ENCODE measurements at places on chromosomes 7 and 10.

- DNase-seq = no peak
These were observed 122.0 kb downstream of the TRRAP start for GRCh38 chr7:99000196-99000903.

DNA sequence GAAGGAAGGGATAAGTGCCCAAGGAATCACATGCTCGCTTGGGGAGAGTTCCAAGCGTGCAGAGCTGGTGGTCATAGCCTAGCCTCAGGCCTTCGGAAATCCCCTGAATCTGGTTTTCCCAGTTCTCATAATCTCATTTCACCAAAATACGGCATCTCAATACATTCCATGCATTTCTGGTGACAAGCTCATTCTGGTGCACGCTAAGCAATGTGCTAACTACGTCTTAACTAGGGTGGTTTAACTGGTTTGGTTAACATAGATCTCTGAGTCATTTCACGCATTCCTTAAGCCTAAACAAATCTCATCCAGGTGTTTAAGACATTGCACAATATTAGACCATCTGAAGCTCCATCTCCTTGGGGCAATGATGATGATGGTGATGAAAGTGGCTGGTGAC, 72.9 kb upstream of the STEAP1B start:
- DNase-seq = no peak

- no peak for DNase-seq
These were observed 64.6 kb downstream of the ITGB1 start for GRCh38 chr10:32893434-32893833.

GRCh38 chr7:31734456-31734855, 47.4 kb downstream of the PPP1R17 start:
- DNase-seq = no peak

GRCh38 chr10:100811261-100811660, 65.9 kb downstream of the PAX2 start:
- no peak for DNase-seq

GRCh38 chr7:101754424-101755159, 62.8 kb upstream of the CUX1 start:
- DNase-seq = no peak

DNA sequence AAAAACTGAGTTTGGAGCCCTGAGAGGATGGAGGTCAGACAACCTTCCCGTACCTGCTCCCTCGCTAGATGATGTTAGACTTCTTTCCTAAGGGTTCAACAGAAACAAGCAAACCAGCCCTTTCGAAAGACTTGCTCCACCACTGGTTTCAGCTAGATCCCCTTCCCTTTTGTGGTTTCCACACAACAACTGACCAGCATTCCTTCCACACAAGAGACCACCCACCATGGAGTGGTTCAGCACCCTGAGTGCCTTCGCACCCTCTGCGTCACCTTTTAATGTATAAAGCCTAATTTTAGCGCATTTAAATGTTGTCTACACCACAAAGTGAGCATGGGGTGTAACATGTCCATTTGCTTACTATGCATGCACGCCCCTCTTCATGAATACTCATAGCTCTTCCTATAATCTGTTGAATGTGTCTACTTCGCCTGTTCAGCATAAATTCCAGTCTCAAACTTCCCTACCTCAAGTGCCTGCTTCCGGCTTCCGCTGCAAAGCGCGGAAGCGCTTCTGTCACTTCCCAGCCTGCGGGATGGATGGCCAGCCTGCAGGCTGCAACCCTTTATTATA, 69.0 kb downstream of the TACC2 start:
- no peak for DNase-seq

DNA sequence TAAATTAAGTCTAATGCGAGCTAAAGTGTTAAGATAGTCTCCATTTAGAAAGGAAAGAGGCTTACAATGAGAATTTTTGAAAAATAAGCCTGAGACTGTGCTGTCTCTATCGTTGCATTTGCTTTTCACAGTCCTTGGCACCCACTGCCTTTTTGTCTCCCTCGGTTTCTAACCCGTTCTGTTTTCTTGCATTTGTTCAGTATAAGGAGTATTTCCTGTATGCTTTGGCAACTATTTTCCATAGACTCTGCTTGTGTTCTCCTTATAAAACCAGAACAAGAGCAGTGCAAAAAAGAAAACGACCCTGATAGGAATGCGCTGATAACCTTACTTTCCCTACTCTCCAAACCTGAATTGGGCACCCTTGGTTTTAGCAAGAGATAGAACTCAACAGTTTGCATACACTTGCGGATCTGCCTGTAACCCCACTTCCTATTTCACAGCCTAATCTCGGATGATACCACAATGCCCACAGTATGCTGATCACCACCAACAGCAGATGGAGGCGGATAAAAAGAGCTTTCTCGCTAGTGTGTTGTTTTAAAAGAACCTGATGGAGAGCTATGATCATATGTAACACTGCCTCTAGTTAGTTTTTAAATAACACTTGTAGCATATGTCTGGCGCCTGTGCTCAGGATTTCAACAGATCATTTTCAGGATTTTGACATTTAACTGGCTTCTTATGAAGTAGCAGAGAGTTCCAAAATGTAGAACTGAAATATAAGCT, 1.6 kb upstream of the ARHGAP12 start:
- peak; percentile 68 for DNase-seq

GRCh38 chr10:32942081-32942480, 15.9 kb downstream of the ITGB1 start:
- no peak for DNase-seq

GRCh38 chr10:20737107-20737506, 160.0 kb downstream of the NEBL start:
- no peak for DNase-seq

GRCh38 chr10:61633665-61634064, 29.1 kb upstream of the CABCOCO1 start:
- DNase-seq = no peak

DNA sequence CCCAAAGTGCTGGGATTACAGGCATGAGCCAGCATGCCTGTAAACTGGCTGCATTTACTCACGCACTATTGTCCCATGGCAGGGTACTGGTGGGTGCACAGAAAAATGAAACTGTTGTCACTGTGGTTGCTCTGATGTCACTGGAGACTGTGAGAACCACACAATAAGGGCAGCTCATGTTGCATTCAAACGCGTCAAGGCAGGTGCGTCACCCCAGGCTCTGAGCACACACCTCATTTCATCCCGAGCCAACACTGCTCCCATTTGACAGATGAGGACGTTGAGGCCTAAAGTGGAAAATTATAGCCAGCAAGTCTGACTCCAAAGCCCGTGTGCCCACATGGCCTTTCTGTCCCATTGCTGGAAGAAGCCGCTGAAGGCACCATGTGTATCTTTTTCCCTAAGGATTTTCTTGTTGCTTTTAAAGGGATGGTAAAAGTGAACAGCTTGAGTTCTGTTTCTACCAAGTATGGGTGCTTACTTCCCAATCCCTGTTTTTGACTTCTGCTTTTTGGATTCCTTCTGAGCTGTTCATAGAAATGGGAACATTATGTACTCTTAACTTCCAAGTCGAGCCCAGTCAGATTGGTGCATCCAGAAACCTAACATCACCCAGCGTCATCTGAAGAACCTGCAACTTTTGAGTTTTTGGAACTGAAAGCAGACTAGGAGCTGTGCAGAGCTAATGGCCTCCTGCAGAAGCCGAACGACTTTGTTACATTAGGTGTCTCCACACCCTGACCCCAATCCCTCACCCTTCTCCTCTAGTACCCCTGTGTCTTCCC, 60.1 kb upstream of the CARD11 start:
- no peak for DNase-seq

GRCh38 chr7:2800931-2801688, 43.0 kb downstream of the GNA12 start:
- DNase-seq = no peak

GRCh38 chr7:15086862-15087261, 184.3 kb upstream of the DGKB start:
- DNase-seq = no peak

GRCh38 chr7:91811641-91812040, 68.9 kb downstream of the MTERF1 start:
- no peak for DNase-seq

DNA sequence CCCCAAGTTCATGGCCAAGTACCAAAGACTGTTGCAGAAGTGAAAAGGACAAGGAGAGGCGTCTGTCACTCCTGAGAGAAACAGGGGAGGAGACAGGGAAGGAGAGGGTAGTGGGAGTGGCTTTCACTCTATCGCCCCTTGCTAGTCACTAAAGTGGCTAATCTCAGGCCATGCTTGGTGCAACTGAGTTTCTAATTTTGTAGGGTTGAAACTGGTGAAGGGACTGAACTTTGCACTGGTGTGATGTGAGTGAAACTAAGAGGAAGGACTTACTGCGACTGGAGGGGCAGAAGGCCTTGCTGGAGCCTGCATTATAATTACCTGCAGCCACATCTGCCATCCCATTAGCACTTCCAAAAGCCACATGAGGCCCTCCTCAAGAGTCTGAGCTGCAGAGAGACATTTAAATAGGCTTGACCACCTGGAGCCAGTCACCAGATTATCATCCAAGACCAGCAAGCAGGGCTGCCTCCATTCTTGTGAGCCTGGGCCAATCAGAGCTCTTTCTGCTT, 107.2 kb upstream of the EEPD1 start:
- DNase-seq = no peak

- no peak for DNase-seq
These were observed 30.2 kb downstream of the KDM7A start for GRCh38 chr7:140146574-140146973.

GRCh38 chr10:49285232-49285631, 13.7 kb upstream of the C10orf71 start:
- DNase-seq = no peak

DNA sequence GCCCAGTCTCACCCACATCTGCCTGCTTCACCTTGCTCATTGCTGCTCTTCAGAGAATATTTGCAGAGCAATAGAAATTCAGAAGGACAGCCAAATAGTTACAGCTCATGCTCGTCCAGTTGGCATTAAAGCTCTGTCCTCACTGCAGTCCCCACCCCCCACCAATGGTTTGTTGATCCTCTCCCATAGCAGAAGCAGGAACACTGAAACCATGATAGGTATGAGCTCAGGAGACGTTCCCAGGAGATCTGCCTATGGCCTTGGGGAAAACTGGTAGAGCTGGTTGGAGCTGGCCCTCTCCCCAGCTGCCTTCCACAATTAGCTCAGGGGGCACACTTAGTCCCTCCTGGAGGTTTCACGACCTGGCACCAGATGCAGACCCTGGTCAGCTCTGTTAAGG, 68.6 kb upstream of the KMT2C start:
- no peak for DNase-seq

GRCh38 chr10:94046098-94046497, 52.4 kb downstream of the PLCE1 start:
- no peak for DNase-seq

GRCh38 chr7:1893036-1893435, 223.0 kb downstream of the ELFN1 start:
- no peak for DNase-seq

DNA sequence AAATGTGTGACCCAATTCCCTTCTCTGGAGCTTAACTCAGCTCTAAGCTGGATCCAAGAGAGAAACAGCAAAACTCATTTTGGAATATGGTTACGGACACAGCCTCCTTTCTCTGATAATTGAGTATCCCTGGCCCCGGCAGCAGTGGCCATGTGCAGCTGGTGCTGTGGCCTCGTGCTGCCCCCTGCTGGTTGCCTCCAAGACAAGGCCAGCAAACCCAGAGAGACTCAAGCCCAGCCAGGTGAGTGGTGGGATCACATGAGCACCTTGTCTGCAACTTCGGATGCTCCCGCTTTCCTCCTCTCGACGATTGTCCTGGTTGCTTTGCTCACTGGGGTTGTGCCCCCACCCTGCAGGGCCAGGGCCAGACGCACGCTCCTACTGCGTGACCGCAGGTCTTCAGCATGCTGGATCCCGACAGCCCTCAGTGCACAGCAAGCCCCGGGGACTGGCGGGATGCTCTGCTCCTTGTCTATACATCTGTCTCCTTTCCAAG, 19.4 kb downstream of the SFTPD start:
- peak; percentile 64 for DNase-seq

- no peak for DNase-seq
These were observed 592.0 kb downstream of the AUTS2 start for GRCh38 chr7:70190281-70190680.

- DNase-seq = no peak
These were observed 428.4 kb upstream of the TEX47 start for GRCh38 chr7:89223900-89224395.

- no peak for DNase-seq
These were observed 111.9 kb downstream of the GPAM start for GRCh38 chr10:112071596-112072133.

DNA sequence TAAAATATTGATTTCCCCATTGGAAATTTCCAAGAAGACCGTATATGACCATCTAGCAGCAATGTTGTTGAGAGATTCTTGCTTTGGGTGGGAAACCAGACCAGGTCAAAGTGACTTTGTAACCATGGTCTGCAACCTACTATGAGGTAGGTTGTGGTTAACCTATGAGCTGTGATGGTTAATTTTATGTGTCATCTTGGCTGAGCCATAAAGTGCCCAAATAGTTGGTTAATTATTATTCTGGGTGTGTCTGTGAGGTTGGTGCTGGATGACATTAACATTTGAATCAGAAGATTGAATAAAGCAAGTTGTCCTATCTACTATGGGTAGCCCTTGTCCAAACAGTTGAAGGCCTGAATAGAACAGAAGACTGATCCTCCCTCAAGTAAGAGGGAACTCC, 18.3 kb upstream of the RALA start:
- DNase-seq = no peak

DNA sequence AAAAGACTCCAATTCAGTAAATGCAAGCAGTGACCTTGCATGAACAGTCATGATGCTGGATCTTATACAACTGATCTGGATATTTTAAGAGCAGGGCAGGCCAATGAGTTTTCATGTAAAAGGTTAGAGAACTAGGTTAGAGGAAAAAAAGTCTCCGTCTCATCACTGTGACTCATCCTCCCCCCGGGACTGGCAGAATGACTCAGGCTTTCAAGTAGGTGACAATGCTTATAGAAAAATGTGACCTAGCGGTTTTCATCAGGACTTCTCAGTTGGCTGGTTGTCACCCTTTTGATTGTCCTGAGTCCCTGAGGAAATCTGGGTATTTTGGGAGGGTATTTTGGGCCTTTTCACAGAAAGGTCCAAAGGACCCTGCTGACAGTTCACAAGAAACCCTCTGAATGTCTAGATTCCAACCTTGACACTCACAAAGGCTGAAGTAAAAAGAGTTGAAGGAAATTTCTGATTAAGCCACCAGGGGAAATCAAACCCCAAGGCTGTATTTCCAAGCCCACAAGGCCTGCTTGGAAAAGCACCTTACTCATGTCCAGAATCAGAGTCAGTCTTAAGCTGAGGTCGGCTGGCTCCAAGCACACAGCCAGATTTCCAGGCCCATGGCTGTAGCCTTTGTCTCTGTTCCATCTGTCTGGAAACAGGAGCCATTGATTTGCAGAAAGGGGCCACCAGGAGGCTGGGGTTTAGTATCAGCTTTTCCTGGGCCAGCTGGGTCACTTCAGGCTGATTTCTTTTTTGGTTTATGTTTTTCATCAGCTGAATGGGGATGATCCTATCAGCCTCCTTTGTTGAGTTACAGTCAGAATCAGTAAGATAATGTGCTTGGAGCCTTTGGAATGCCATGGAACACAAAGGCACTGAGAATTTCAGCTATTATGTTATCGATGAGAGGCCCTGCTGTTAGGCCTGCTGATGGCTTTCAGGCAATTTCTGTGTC, 226.4 kb upstream of the HABP2 start:
- no peak for DNase-seq

GRCh38 chr7:12056381-12056780, 154.7 kb upstream of the TMEM106B start:
- no peak for DNase-seq
